ENCODE measurements at places on chromosomes 2 and 18.

GRCh38 chr2:85185431-85185940 lies 52.3 kb downstream of the TCF7L1 start:
- no peak for DNase-seq

DNA sequence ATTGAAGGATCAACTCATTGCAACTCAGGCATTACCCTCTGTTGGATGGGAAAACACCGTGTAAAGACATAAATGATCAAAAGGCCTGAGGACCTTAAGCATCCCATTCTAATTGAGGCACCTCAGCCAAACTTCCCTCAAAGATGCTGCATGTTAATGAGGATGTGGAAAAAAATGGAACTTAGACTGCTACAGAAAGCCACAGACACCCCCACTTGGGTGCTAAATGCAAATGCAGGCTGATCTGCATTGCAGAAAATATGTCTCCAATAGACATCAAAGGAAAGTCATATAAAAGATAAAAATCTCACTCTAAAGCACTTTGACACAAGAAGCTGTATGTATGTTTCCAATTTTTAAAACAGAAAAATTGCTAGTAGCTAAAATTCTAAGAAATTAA lies 504.7 kb downstream of the KCNJ3 start:
- no peak for DNase-seq

DNA sequence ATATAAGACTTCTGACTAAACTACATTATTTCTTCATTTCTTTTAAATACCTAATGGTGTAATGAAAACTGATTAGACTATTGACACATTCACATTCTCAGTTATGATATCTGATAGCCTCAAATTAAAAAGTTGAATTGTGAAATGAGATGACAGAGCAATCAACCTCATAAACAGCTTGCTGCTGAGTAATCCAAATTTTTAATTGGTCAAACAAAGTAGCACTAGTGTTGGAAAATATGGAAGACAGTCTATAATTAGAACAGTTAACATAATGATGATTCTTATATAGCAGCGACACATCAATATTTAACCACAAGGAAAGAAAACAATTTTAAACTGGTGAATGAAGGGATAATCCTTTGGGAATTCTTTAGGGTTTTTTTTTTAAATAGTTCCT lies 91.9 kb upstream of the LRP1B start:
- DNase-seq, result no peak

DNA sequence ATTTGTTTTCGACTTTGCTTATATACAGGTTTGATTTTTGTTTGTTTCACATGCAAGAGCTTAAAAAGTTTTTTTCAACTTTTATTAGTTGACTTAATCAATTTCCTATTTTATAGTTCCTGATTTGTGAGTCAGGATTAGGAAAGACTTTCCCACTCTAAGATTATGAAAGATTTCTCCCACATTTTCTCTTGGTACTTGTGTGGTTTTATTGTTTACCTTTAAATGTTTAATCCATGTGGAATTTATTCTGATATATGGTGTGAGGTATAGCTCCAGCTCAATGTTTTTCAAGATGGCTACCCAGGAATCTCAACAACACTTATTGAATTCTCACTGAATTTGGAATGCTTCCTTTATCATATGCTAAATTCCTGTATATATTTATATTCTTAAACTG lies 117.8 kb upstream of the LGALSL start:
- DNase-seq, result no peak

DNA sequence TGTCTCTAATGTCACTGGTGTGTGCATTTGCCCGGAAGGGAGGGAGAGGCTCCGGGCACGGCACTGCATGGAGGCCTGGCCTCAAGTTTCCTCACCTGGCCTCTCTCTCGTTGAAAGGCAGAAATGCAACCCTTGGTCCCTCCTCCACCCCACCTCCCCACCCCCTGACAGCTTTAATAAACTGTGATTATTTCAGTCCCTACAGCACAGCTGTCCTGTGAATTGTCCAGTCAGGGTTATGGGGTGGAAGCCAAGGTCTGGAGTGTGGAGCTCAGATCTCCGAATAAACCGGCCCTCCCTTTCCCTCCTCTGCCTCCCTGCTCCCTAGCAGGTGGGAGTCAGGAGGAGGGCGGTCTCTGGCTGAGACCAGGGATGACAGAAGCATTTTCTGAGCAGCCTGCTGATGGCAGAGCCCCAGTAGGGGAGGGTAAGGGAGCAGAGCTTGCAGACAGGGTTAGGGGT lies 199.2 kb upstream of the SMAD2 start:
- no peak for DNase-seq

GRCh38 chr2:106098081-106098480 lies 96.0 kb downstream of the UXS1 start:
- no peak for DNase-seq

- DNase-seq, result no peak
Observed at GRCh38 chr18:25282282-25282681, 69.7 kb downstream of the ZNF521 start.

- DNase-seq, result no peak
Observed at GRCh38 chr2:207230261-207231105, 64.7 kb upstream of the KLF7 start.
